Stimulated activated naive CD4-positive, alpha-beta T cell (primary cell): ENCODE measurements at places on chromosomes 7 and 10.

DNA sequence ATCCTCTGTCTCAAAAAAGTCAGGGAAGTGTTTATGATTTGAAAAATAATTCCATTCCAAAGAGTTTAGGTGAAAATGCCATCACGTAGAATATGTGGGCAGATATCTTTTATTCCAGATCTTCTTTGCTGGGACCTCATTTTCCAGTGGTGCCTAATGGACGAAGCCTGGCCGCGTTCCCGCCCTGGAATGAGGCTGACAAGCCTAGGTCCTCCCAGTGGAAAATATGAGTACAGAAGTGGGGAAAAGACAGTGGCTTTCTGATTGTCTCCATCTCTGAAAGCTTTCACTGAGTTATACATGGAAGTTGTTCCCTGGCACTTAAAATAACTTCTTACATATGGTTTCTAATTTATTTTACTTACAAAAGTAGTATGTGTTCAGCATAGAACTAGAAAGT, 139.4 kb downstream of the TACC2 start:
- DNase-seq, result no peak

DNA sequence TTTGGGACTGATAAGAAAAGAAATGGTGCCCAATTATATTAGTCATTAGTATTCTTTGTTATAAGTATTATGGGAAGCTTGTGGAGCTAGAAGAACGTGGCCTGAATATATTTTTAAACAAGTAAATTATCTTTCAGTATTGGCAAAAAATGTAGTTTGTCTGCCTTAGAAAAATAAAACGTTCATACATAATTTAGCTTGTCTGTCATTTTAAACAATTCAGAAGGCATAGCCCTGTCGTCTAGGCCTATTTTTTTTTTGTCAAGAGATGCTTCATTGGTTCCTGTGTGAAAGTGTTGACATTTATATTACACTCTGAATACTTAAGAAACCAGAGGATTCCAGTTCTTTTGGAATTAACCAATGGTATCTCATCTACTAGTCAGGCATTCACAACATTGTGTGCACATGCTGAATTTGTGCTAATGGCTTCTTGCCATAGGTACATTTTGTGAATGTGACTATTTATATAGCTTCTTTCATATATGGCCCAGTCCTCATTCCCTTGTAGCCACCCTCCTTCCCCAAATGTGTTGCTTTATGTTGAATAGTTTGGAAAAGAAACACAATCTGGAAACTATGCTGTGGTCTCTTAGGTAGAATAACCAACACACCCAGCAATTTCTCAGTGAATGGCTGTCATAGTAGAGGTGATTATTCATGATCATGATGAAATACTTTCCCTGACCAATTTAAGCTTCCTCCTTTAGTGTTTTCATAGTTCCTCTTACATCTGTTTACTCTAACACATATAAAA, 435.8 kb downstream of the EXOC4 start:
- DNase-seq, result no peak

DNA sequence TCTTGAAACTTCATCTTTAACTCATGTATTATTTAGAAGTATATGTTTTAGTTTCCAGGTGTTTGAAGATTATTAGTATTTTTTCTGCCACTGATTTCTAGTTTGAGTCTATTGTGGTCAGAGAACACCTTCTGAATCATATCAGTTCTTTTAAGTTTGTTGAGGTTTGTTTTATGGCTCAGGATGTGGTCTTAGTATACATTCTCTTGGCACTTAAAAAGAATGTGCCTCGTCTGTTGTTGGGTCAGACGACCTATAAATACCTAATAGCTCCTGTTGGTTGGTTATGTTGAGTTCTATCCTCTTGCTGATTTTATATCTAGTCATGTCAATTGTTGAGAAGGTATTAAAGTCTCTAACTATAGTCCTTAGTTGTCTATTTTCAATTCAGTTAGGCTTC, 15.9 kb downstream of the TDRD1 start:
- no peak for DNase-seq

GRCh38 chr7:11458736-11459483, 373.1 kb downstream of the THSD7A start:
- no peak for DNase-seq

DNA sequence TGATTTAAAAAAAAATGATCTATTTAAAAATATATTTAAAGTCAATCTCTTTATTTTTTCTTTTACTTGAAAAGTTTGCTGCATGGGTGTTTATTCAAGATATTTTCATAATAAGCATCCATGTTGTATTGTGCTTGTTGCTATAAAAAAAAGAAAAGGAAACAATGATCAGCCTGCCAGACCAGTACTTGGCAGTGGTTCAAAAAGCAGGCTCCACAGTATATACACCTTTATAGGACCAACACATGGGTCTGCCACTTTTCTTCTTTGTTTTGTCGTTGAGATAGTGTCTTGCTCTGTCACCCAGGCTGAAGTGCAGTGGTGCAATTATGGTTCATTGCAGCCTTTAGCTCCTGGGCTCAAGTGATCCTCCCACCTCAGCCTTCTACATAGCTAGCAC, 228.0 kb downstream of the TWIST1 start:
- no peak for DNase-seq

GRCh38 chr10:92575961-92576360, 2.1 kb upstream of the IDE start:
- DNase-seq, result no peak
